ENCODE measurements at places on chromosomes 5 and 9. TPM values are rescaled to one million over a fixed set of nuclear protein-coding genes. Genes with fewer than 3 reads are reported as not detected.

GRCh38 chr5:84298628-84299027 is 86.1 kb downstream of the EDIL3 start:
- no peak for DNase-seq

DNA sequence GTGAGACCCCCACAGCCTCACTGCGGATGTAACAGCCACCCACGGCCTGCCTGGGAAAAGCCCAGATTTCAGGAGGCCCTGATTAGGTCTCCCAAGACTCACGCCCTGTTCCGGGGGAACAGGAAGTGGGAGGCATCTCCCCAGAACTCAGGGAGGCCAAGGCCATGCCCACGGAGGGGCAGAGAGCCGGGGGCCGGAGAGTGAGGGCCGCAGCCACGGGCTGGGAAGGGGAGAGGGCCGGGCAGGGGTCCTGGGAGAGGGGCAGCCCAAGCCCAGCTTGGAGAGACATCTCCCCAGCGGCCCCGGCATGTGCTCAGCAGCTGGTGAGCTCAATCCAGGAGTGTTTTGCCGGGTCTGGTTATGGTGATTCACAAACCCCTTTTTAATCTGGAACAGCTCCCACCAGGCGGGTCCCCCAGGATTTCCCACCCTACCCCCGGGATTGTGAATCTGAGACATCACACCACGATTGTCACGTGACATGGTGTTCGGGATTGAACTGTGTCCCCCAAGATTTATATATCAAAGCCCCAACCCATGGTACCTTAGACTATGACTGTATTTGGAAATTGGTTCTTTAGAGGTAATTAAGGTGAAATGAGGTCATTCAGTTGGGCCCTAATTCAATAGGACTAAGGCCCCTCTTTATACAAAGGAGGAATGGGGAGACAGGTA is 26.6 kb downstream of the KCNT1 start:
- no peak for DNase-seq

DNA sequence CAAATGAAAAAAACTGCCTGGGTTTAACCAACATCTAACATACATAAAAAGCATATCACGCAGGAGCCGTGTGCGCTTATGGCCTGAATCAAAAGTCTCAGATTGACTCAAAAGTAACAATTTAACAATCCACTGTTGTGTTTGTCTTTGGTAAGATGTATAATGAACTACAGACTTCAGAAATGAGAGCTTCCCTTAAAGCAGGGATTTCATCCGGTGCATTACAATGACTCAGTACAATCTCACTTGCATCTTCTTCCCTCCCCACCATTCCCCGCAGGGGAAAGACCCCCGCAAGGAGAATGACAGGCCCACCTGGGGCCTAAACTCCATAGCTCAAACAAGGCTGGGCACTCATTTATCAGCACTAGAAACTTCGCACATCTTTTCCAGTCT is 1.4 kb downstream of the ZFR start:
- DNase-seq = peak; percentile 42

- DNase-seq = peak; percentile 87
Measured at GRCh38 chr9:12884736-12885395, 110.0 kb downstream of the LURAP1L start.

DNA sequence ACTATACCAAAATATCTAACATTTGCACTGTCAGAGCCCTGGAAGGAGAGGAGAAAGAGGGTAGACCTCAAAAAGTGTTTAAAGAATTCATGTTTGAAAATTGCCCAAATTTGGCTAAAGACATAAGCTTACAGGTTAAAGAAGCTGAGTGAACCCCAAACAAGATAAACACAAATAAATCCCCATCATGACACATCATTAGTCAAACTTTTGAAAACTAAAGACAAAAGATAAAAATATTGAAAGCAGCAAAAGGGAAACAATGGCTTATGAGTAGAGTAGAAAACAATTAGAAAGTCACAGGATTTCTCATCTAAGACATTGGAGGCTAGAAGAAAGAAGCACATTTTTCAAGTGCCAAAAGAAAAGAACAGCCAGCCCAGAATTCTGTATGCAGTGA is 6.1 kb upstream of the UBLCP1 start:
- DNase-seq = peak; percentile 47

DNA sequence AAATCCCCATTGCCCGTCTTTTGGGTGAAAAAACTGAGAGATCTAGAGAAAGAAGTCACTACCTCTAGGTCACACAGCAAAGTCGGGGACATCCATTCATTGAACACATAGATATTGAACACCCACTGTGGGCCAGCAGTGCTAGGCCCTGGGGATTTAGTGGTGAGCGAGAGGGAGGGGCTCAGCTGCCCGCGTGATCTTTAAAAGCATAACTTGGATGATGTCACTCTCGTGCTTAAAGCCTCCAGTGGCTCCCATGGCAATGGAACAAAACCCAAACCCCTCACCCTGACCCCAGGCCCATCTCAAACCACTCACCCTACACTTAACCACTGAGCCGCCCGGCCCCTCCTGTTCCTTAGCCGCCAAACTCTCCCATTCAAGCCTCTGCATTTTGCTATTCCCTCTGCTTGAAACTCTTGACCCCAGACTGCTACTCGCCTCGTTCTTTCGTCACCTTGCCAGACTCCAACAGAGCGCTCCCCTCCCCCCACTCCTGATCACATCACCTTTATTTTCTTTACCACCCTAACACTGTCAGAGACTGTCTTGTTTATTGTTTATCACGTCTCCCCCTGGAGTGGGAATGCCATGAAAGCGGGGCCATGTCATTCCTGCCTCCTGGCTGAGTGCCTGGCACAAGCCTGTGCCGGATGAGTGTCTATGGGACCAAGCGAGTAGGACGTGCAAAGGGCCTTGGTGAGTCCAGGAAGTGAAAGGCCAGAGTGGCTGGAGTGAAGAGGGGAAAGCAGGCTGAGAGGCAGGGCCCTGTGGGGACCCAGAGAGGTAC is 710 bp upstream of the PIP5KL1 start:
- DNase-seq = peak; percentile 55

DNA sequence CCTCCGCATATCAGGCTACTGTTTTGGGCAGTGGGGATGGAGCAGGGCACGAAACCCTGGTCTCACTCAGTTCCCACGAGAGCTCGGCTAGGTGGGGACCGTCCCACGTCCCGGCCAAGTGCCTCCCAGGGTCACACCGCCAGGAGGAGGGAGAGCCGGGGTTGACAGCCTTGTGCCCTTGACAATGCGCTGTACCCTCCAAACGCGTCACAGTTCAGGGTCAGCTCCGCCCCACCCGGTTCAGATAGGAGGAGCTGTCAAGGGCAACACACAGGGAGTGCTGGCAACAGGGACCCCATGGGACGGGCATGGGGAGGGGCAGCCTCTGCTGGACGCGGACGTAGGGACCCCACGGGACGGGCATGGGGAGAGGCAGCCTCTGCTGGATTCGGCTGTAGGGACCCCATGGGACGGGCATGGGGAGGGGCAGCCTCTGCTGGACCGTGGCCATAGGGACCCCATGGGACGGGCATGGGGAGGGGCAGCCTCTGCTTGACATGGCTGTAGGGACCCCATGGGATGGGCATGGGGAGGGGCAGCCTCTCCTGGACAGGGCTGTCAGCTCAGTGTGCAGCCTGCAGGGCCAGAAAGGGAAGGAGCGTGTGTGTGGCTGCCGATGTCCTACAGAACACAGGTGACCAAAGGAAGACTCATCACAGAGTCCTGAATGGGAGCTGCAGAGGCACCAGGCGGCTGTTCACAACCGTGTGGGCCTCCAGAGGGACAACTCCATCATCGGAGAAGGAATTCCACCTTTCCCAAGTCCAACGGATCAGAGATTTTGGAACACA is 29.4 kb downstream of the PNPLA7 start:
- DNase-seq = no peak

GRCh38 chr9:83307066-83307724 is 231.0 kb downstream of the FRMD3 start:
- DNase-seq = no peak

GRCh38 chr5:164784230-164784629 is 1278.8 kb downstream of the MAT2B start:
- no peak for DNase-seq

GRCh38 chr5:176800024-176800423 is 10.3 kb upstream of the UNC5A start:
- DNase-seq = no peak

GRCh38 chr5:147853372-147853987 is 22.0 kb upstream of the SPINK1 start:
- DNase-seq = no peak

DNA sequence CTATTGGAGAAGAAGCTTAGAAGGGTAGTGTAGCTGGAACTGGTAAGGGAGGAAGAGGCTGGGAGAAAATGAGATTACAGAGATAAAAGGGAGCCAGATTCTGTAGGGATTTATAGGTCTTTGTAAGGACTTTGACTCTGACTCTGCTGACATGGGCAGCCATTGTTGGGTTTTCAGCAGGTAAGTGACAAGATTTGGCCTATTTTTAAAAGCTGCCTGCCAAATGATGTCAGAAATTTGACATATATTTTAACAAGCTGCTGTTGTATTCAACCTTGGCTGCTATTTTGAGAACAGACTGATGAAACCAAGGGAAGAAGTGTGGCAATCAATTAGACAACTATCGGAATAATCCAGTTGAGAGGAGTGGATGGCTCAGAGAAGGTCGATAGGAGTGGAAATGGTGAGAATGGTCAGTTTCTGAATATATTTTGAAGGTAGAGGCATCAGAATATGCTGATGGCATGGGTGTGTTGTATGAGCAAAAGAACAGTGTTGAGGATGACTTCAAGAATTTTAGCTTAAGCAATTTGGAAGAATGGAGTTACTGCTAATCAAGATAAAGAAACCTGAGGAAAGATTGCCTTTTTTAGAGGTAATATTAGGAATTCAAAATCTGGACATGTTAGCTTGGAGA is 56.8 kb downstream of the KCTD16 start:
- no peak for DNase-seq

DNA sequence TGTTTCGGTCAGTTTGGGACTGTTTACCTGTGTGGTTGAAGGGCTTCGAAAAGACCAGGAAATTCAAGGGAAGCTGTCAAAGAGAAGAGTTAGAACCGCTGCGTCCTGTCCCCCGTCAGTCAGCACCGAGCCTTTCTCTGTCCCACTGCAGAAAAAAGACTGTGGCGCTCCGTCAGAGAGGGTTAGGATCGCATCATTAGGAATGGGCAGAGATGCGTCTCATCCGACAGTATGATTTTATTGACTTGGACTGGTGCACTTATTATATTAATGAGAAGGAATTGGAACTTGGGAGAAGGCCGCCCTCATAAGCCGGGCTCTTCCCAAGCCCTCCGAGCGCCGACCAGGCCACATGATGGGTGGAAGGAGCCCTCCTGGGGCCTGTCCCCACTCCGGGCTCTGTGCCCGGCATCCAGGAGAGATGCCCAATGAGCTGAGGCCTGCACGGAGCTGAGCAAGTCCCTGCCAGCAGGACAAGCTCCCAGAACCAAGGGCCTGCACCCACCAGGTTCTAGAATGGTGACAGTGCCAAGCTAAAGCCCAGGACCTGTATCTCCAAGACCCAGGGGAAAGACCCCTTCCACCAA is 71.5 kb downstream of the NEK6 start:
- DNase-seq = no peak

- peak; percentile 29 for DNase-seq
Measured at GRCh38 chr5:27814286-27814685, 775.9 kb upstream of the CDH9 start.

DNA sequence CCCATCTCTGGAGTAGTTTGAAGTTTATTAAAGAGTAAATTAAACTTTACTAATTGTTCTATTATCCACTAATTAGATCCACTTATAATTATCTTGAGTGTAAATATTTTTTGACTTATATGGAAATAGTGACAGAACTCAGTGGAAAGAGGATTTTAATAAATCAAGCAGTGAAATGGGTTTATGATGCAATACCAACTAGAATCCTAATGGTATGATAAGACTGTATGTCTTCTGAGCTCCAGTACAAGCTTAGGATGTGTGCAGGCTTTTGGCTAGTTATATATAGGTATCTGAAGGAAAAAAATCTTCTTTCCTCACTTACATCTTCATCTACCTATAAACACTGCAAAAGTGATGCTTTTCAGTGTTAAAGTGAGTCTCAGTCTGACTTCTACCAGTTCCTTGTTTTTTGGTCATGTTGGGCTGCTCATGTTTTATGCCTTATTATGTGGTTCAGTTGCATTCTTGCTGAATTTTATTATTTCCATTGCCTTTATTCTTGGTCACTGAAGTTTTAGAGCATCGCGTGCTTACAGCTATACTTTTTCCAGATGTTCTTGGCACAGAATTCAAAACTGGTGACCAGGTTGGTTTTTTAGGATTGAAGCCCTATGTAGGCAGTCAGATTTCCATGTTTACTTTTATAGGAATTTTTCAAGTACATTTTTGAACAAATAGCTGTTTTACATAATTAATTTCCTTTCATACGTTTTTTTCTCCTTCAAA is 30.5 kb downstream of the XRCC4 start:
- no peak for DNase-seq

DNA sequence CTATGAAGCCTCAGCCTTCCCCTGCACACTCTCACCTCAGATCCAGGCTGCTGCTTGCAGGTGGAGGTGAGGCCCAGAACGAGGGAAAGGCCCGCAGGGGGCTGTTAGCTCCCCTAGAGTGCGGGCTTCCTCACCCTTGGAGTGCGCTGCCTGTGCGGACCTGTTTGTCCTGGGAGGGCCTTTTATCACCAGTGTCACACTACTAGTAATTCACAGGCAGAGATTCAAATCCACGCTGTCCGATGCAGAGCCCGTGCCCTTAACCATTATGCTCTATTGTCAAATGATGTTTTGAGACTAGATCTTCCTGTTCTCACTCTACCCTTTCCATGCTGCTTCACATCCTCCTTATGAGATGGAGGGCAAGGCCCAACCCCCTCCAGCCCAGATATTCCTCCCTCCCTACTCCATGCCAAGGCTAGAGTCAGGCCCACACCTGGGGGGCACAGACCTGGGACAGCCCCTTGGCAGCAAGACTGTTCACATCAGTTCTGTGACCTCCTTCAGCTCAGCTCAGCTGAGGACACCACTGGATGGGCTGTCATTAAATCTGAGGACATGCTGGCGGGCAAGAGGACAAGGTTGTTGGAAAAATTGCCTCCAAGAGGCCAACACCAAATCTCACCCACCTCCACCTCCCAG is 112.8 kb upstream of the SPOCK1 start:
- DNase-seq = no peak

Gene SLC34A3
- not detected for total RNA-seq

Gene PIP5K1B
- 2.9 TPM for total RNA-seq

Gene RIMOC1
- total RNA-seq = 14.8 TPM

Gene NUTM2G
- not detected for total RNA-seq

Gene CARD9
- total RNA-seq = 0.53 TPM

Gene PCDHGA4
- total RNA-seq = 0.53 TPM

Gene OTULINL
- 0.79 TPM for total RNA-seq

Gene SOHLH1
- not detected for total RNA-seq
